Natural killer cell treated with Interleukin-12 subunit alpha and Interleukin-12 subunit beta and Interleukin-15 and Interleukin-18, amount 100 ng/mL, for 72 hours (primary cell): ENCODE measurements at places on chromosomes 7 and 10.

GRCh38 chr10:103667356-103667755 lies 173.9 kb downstream of the NEURL1 start:
- H3K27ac ChIP-seq = no peak overlapping the region
- H3K36me3 ChIP-seq = no peaks in the 10 kb centered on the region
- no peak overlapping the region for H3K4me3 ChIP-seq
- peaks cover 7% of the 10 kb centered on the region for H3K27me3 ChIP-seq
- no peak for DNase-seq
- H3K4me1 ChIP-seq = peaks cover 32% of the 10 kb centered on the region

- no peak for DNase-seq
- no peaks in the 10 kb centered on the region for H3K4me1 ChIP-seq
- peaks cover 15% of the 10 kb centered on the region for H3K27me3 ChIP-seq
These were observed 156.0 kb downstream of the BAMBI start for GRCh38 chr10:28833313-28833712.

DNA sequence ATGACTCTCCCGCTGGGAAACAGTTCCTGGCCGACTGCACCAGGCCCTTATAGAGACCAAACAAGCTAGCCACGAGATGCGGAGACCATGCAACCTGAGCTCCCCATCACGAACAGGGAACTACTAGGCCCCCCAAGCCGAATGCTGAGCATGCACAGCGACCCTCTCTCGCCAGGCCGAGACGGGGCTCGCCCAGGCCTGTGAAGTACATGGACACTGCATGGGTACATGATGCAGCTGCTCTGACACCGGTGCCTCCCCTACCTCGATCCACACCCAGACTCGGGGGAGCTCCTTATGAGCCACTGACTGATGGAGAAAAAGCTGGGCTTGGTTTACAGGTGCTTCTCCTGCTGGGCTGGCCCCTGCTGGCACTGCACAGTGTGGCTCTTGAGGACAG lies 72.2 kb upstream of the RHEB start:
- peaks cover 12% of the 10 kb centered on the region for H3K4me1 ChIP-seq
- DNase-seq = no peak
- no peak overlapping the region for H3K27ac ChIP-seq
- H3K36me3 ChIP-seq = peaks cover 4% of the 10 kb centered on the region
- H3K4me3 ChIP-seq = no peak overlapping the region
- H3K27me3 ChIP-seq = no peaks in the 10 kb centered on the region

GRCh38 chr7:5417106-5418071 lies 6.2 kb downstream of the TNRC18 start:
- no peaks in the 10 kb centered on the region for H3K4me1 ChIP-seq
- no peaks in the 10 kb centered on the region for H3K36me3 ChIP-seq
- peaks cover 22% of the 10 kb centered on the region for H3K27me3 ChIP-seq
- DNase-seq = no peak
- no peak overlapping the region for H3K27ac ChIP-seq
- H3K4me3 ChIP-seq = no peak overlapping the region

DNA sequence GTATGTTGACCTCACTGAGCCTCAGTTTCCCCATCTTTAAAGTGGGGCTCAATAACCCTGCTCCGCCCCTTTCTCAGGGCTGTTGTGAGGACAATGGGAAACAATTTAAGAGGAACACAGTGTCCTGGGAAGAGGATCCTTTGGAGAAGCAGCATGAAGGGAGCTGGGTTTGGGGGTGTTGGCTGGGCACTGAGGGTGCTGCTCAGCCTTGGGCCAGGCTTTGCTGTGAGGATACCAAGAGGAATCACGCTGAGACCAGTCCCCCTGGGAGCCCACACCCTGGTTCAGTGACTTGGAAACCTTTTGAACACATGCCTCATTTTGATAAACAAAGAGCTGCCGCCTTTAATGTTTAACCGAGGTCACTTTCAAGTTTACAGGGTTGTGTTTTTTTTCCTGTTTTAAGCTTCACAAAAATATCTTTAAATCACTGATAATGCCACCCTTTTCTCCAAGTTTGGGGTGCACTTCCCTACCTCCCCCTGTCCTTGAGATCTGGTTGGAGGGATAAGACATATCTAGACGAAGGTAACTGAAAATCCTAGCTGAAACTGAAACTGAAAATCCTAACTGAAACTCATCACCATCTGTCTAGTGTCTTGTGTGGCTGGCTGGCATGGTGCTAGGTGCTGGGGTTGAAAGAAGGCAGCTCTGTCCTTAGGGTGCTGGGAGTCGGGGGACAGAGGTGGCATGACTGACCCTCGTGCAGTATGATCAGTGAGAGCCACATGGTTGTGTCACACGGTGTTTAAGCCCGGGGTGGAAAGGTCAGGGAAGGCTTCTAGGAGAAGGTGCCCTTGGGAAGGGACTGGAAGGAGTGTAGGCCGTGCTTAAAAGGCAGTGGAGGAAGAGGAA lies 27.7 kb downstream of the ZNF775 start:
- no peaks in the 10 kb centered on the region for H3K27me3 ChIP-seq
- H3K4me3 ChIP-seq = peak overlapping the region; percentile 99
- peaks cover 5% of the 10 kb centered on the region for H3K36me3 ChIP-seq
- peak; percentile 58 for DNase-seq

DNA sequence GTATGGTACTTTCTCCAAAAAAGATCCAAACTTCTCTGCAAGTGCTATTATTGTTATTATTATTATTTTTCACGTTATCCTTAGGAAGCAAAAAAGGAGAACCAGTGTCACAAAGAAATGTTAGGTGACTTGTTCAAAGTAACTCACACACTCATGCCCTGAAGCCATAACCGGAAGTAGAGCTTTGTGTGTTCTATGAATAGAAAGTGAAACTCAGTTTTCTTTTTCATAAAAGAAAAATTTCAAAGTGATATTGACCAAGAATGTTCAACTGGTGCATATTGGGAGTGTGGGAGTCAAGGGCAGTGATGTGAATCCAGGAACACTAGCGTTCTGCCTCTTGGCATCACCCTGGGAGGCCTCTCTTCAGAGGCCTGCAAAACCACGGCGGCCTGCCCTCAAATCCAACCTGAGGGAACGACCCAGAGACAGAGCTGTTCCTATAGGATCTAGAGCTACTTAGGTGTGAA lies 106.1 kb downstream of the PRKCQ start:
- peak overlapping the region; percentile 99 for H3K4me3 ChIP-seq
- H3K36me3 ChIP-seq = peaks cover 57% of the 10 kb centered on the region
- H3K27ac ChIP-seq = peak overlapping the region; percentile 100
- H3K27me3 ChIP-seq = no peaks in the 10 kb centered on the region

DNA sequence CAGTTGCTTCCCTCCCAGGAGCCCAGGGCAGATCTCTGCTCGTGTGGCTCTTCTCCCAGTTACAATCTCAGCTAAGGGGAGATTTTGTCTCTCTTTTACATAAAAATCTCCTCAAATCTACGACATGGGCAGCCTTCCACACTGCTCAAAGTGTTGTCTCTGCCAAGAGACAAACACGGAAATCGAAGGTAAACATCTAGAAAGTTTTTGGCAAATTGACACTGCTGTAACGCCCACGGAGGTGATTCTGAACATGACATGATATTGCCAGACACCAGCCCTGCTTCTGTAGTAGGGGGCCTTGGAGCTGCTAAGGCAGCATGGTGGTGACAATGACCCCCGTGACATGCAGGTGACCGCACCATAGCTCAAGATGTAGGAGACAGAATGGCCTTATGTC lies 128.3 kb downstream of the CCDC3 start:
- peaks cover 17% of the 10 kb centered on the region for H3K27me3 ChIP-seq
- no peak overlapping the region for H3K27ac ChIP-seq
- no peak overlapping the region for H3K4me3 ChIP-seq
- no peaks in the 10 kb centered on the region for H3K36me3 ChIP-seq
- H3K4me1 ChIP-seq = no peaks in the 10 kb centered on the region
- no peak for DNase-seq

DNA sequence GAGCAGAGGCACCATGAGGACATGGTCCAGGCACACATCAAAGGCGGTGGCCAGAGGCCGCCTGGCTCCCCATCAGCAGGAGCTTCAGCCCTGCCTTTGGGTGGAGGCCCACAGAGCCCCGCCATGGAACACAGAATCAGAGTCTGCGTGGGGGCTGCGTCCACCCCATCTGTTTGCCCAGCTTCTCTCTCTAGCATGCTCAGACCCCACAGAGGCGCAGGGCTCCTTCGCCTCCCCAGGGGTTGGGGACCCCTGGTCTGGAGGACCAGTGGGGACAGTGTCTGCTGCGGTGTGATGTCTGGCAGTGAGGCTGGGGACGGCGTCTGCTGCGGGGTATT lies 321.9 kb downstream of the PTPRN2 start:
- no peak overlapping the region for H3K4me3 ChIP-seq
- peak; percentile 6 for DNase-seq
- H3K36me3 ChIP-seq = no peaks in the 10 kb centered on the region
- H3K4me1 ChIP-seq = no peaks in the 10 kb centered on the region
- no peak overlapping the region for H3K27ac ChIP-seq

- H3K36me3 ChIP-seq = peaks cover 29% of the 10 kb centered on the region
- H3K4me1 ChIP-seq = peaks cover 13% of the 10 kb centered on the region
- no peak overlapping the region for H3K4me3 ChIP-seq
- H3K27ac ChIP-seq = peak overlapping the region; percentile 35
- H3K27me3 ChIP-seq = no peaks in the 10 kb centered on the region
These were observed 36.4 kb downstream of the CUBN start for GRCh38 chr10:17092986-17093803.

- H3K27ac ChIP-seq = no peak overlapping the region
- no peaks in the 10 kb centered on the region for H3K36me3 ChIP-seq
- peaks cover 45% of the 10 kb centered on the region for H3K27me3 ChIP-seq
- H3K4me1 ChIP-seq = no peaks in the 10 kb centered on the region
- H3K4me3 ChIP-seq = no peak overlapping the region
- no peak for DNase-seq
These were observed 2.8 kb upstream of the PPP1R3C start for GRCh38 chr10:91635401-91636400.

DNA sequence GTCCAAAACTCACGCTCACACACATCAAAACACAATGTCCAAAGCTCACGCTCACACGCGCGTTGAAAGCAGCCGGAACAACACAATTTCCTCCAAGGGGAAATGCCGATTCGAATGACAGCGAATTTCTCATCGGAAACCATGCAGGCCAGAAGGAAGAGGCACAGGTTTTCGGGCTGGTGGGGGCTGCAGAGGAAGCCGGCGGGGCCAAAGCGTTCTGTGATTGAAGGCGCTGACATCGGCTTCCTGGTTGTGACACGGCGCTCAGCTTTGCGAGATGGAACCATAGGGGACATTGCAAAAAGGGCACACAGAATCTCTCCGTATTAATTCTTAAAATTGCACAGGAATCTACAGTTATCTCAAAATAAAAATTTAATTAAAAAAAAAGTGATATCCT lies 61.3 kb downstream of the FOXL3 start:
- H3K36me3 ChIP-seq = no peaks in the 10 kb centered on the region
- H3K4me1 ChIP-seq = peaks cover 10% of the 10 kb centered on the region
- H3K4me3 ChIP-seq = no peak overlapping the region
- H3K27me3 ChIP-seq = peaks cover 3% of the 10 kb centered on the region
- no peak overlapping the region for H3K27ac ChIP-seq
